ENCODE measurements at places on chromosomes 4 and X. TPM values are rescaled to one million over a fixed set of nuclear protein-coding genes. Genes with fewer than 3 reads are reported as not detected.

DNA sequence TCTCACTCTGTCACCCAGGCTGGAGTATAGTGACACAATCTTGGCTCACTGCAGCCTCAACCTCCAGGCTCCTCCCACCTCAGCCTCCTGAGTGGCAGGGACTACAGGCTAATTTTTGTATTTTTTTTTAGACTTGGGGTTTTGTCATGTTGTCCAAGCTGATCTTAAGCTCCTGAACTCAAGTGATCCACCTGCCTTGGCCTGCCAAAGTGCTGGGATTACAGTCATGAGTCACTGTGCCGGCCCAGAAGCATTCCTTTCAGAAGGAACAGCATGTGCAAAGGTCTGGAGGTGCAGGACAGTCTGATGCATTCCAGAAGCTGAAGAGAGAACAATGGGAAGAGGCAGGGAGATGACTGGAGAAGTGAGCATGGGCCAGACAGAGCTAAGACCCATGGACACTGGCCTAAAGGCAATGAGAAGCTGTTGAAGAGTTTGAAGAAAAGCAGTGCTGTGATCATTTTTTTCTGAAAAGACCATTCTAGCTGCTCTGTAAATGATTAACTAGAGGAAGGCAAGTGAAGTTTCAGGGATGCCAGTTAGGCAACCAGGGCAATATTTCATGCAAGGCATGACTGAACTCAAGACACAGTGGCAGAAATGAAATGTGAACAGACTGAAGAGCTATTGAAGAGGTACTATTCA, 43.2 kb downstream of the MANBA start:
- no peak for DNase-seq

GRCh38 chr4:147513091-147513490, 32.2 kb downstream of the EDNRA start:
- no peak for DNase-seq

GRCh38 chrX:43750248-43750676, 94.2 kb downstream of the MAOA start:
- DNase-seq: peak; percentile 56

DNA sequence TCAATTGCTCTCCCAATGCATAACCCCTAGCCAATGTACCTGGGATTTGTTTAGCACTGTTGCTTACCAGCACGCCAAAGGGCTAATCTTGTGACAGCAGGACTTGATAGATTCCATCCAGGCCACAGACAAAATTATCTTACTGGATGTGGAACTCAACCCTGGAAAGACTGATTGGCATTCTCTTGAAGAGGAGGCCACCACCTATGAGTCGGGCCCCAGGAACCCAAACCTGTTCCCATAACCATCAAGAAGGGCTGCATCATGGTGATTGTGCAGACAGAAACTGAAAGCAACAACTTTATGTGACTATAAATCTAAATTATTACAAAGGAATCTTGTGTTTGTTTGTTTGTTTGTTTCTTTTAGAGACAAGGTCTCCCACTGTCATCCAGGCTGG, 19.9 kb upstream of the TMEM255A start:
- no peak for DNase-seq

GRCh38 chr4:75723163-75724065, 963 bp upstream of the USO1 start:
- DNase-seq: no peak

Gene FSTL5
- total RNA-seq: not detected

Gene FGFBP1
- not detected for total RNA-seq

GRCh38 chr4:157226601-157227000, 6.1 kb downstream of the GRIA2 start:
- no peak for DNase-seq
